ENCODE measurements at places on chromosomes 12 and 14. TPM values are rescaled to one million over a fixed set of nuclear protein-coding genes. Genes with fewer than 3 reads are reported as not detected.

Gene POTEG
- not detected for total RNA-seq

Gene ADAMTS20
- 0.09 TPM for total RNA-seq

Gene KCNJ8
- total RNA-seq = 2.7 TPM

Gene TSHR
- not detected for total RNA-seq

Gene DLK1
- not detected for total RNA-seq

Gene ERBB3
- 1.1 TPM for total RNA-seq

Gene PLEKHG7
- total RNA-seq = not detected

Gene CCDC38
- 0.89 TPM for total RNA-seq

Gene KRT5
- not detected for total RNA-seq

DNA sequence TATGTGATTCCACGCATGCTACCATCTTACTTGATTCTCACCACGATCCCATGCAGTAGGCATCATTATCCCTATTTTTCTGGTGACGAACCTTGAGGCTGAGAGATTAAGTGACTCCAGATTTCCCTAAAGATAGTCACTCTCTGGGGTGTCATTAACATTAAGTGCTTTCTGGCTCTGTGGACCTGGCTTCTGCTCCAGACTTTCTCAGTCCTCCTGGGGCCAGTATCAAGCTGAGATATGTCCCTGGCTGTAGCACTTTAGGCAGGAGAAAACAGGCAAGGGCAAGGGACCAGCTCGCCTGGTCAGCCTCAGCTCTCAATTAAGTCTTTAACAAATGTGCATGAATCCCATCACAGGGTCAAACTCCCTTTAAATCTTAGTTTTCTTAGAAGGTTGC is 38.3 kb upstream of the PRB2 start:
- DNase-seq = no peak

DNA sequence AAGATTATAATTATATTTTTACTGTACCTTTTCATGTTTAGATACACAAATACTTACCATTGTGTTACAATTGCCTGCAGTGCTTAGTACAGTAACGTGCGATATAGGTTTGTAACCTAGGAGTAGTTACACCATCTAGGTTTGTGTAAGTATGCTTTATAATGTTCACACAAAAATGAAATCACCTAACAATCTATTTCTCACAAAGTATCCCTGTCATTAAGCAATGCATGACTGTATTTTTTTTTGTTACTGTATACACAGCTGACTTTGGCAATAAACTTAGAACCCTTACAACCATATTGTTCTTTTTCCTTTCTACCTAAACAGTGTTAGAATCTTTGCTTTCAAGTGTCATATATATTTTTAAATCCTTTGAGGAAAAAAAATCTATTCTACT is 303.0 kb upstream of the E2F7 start:
- no peak for DNase-seq

DNA sequence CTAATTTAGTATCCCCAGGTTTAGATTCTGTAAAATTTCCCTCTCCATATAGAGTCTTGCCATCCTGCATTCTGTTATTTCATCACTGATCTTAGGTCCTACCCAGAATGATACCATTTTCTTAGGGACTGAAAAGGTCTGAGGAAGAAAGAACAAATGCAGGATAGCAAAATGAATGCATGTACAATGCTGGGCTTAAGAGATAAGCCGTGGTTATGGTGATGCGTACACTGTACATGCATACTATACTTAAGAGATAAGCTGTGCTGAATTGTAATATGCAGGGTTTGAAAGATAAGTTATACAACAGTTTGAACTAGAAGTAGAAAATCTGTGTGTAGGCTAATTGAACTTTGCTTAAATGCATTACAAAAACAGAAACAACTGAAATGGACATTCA is 416.2 kb downstream of the C12orf50 start:
- DNase-seq = no peak

DNA sequence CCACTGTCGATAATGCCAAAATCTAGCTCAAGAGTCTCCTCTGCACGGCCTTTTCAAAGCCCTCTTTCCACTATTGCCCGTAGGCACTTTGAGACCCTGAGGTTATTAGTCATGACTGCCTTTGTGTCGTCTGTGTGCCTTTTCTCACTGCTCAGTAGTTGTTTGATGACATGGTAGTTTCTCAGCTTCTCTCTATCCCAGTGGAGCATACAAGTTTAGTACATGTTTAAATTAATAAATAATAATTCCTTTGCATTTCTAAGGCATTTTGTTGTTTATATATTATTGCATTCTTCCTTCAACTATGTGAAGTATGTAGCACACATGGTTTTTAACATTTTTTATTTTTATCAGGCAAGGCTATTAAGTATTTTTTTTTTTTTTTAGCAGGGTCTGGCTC is 458.1 kb downstream of the PCNX1 start:
- DNase-seq = no peak

DNA sequence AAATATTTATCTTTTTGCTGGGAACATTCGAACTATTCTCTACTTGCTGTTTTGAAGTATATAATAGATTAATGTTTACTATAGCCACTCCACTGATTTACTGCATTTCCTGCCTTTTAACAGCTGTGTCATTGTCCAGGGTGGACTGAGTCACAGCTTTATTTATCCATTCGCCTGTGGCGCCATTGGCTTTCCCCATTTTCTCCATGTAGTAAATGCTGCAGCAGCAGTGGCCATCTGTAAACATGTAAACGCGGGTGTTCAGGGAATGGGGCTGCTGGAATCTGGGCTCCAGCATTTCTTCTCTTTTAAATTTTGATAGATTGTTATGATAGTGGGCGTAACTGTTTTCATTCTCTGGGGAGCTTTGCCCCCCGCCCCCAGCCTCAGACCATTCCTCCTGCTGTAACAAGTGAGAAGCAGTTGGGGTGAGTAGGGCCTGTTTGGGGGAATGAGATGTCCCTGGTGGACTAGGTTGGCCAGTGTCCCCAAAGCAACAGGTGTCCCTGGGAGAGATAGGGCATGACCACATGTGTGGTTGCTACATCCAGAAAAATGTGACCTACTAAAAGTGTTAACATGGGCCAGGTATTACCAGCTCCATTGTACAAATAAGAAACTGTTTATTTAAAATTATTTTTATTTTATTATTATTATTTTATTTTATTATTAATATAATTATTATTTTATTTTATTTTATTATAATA is 32.9 kb downstream of the RIN3 start:
- DNase-seq = peak; percentile 30

DNA sequence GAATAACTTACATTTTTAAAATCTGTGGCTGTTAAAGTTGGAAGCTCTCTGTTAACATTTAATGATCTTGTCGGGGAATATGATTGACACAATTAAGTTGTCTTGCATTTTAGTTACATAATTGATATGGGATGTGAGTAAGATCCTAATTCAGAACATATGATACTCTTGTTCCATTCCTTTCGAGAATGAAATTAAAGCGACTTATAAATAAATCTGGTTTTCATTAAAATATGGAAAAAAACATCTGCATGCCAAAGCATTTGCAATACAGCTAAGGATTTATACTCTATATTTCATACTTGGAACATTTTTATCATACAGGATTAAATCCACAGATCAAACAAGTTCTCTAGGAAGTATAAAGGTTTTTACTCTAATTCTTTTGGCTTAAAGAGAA is 52.0 kb downstream of the SLC38A6 start:
- DNase-seq = no peak

DNA sequence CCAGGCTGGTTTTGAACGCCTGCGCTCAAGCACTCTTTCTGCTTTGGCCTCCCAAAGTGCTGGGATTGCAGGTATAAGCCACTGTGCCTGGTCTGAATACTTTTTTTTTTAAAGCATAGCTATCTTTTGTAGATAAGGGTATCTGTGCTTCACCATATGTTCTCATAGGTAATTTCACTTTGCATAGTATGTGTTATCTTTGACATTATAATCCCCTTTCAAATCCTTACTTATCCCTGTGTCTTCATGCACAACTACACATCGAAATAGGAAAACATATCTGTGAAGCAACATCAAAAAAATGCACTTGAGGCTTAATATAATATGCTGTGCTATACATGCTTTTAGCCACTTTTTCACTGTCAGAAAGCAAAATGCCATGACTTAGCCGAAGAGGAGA is 94.1 kb downstream of the SLC35F4 start:
- no peak for DNase-seq

DNA sequence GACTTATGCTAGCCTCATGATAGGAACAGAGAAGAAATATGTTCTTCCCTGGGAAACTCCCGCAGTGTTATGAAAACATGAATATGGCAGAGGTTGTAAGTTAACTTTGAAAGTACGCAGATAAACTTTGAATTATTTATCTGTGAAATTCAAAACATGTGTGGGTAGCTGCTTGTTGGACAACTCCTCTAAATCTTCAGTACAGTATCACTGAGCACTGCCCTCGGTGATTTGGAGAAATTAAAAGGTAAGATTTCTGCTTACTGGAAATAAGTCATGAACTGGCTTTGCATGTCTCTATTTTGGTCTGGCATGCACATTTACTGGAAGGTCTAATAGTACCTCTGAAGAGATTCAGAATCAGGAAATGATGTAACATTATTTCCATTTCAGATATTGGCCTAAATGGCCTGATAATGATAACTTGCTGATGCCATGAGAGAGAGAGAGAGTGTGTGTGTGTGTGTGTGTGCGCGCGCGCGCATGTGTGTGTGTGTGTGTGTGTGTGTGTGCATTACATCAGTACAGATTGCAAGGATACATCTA is 1441.9 kb upstream of the FLRT2 start:
- no peak for DNase-seq

DNA sequence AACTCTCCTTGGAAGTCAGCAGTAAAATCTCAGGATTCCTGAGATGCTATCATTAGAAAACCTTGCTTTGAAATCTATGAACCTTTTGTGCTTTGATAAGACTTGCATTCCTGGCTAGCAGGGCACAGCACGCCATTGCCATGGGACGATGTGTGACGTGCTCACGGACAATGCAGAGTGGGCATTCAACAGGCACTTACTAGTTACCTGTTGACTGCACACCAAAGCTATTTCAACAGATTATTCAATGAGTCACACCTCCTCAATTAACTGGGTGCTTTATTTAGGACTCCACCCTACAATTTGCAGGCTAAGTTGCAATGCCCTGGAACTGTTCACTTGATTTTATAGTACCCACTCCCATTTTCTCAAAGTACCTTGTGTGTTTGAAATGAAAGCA is 11.3 kb downstream of the NOS1 start:
- no peak for DNase-seq

GRCh38 chr12:46457958-46458357 is 85.4 kb upstream of the SLC38A2 start:
- no peak for DNase-seq

GRCh38 chr12:117485984-117486839 is 124.8 kb upstream of the NOS1 start:
- no peak for DNase-seq

GRCh38 chr14:75531660-75532317 is 9.5 kb downstream of the BATF start:
- no peak for DNase-seq

- no peak for DNase-seq
Observed at GRCh38 chr12:10600988-10601387, 12.4 kb downstream of the MAGOHB start.

DNA sequence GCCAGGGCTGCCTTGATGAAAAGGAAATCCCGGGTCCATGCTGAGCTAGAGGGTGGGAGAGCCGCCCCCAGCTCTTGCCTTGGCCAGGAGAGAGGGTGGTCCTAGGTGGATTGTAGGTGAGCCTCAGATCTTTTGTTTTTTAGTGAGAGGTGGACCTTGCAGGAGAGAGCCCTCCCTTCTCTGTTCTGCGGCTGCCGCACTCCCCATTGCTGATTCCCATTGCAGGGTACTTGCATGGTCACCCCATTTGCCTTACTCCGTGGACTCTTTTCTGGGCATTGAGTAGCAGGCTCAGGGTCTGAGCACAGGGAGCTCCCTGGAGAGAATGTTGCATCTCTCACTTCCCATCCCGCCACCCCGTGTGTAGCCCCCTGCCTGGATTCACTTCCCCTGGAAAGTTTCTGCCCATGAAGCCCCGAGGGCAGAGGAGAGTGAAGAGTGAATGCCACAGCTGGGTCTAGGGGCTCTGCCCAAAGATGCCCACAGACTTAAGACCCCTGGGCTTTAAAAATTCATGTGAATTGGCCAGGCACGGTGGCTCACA is 10.2 kb downstream of the VASH1 start:
- DNase-seq = no peak

DNA sequence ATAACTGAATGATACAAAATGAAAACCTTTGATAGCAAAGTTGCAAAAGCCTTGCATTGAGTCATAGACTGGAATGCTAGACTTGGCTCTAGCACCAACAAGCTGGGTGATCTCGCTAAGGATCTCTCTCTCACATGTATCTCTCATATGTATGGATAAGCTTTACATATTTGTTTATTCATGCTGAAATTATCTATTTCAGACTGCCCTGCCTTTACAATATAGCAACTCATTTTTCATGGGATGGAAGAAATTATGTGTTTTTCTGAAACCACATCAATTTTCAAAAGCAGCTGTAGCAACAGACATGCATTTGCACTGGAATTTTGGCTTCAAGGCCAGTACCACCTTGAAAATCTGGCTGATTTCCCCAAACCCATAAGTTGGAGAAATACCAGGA is 11.4 kb downstream of the RERG start:
- DNase-seq = no peak

All from NCI-H460 (cell line).